ENCODE measurements at places on chromosomes 4 and X.

DNA sequence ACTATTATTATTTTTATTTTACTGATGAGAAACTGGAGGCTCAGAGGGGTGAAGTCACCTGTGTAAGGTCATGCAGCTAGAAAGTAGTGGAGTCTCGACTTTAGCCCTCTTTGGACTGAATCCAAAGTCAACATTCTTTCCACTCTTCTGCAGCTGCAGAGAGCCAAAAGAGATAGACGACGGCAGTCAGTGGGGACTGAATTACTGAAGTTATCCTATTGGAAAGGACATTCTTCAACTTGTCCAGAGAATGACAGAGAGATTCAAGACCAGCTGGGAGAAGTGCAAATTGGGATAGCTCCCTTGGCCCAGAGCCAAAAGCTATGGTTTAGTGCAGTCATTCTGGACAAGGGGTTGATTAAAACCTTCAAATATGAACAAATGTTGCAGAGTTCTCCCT lies 42.5 kb downstream of the VGLL1 start:
- DNase-seq = no peak

GRCh38 chr4:137124278-137124932 lies 407.9 kb downstream of the PCDH18 start:
- DNase-seq = peak; percentile 82

DNA sequence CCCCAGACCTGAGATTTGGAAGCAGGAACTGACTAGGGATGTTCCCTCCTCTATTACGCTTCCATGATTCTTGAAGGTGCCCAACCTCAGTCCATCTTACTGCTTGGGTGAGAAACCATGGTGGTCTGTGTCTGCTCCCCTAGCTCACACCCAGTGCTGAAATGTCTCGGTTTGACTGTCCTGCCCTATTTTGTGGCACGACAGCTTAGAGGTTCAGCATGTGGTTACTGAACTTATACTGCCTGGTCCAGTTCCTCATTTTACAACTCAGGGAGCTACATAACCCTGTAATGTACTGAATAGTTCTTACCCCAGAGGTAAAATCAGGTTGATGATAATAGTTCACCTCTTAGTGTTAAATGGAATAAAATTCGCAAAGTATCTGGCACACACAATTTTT lies 203.1 kb downstream of the RBM46 start:
- no peak for DNase-seq

DNA sequence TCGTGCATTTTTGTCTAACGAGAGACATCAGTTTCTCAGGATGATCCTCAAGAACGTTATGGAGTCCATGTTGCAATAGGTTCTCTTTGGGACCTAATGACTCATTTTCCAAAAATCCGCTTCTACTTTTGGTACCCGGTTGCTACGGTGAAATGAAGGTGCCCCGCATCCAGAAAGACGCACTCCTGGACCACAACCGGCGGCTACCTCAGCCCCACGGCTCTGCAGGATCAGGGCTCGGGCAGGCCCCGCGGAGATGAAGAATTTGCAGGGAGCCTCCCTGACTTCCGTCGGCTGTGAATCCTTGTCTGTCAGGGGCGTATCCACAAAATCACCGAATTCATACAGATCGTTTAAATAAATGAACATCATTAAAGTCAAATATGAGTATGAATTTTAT lies 15.6 kb downstream of the GTPBP6 start:
- no peak for DNase-seq

DNA sequence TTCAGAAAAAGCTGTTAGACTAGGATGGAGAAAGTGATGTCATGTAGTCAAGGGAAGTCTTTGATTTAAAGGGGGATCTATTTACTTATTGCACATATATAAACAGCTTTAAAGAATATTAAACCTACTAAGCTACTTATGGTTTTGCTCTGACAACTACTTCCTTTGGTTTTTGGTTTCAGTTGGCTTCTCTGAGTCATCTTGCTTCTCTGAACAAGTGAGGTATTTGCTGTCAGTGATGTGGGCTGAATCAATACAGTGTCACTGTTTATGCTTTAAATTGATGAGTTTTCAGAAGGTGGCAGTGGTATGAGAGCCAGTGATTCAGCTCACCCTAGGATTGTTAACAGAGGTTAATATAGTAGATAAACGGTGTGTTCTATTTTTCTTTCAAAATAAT lies 75.1 kb downstream of the CEP44 start:
- DNase-seq = peak; percentile 76

DNA sequence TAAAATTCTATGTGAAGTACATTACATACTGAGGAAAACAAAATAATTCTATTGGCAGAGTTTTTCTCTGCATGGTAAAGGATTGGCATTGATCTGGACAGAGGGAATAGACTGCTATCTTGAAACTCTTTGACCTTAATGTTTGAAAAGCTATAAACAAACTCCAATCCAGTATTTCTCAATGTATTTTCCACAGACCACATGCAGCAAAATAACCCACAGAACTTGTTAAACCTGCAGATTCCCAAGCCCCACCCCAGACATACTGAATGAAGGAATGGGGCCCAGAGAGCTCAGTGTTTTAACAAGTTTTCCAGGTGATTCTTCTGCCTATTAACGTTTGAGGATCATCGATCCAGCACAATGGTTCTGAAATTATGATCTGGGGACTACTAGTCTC lies 15.7 kb downstream of the RNF128 start:
- no peak for DNase-seq

DNA sequence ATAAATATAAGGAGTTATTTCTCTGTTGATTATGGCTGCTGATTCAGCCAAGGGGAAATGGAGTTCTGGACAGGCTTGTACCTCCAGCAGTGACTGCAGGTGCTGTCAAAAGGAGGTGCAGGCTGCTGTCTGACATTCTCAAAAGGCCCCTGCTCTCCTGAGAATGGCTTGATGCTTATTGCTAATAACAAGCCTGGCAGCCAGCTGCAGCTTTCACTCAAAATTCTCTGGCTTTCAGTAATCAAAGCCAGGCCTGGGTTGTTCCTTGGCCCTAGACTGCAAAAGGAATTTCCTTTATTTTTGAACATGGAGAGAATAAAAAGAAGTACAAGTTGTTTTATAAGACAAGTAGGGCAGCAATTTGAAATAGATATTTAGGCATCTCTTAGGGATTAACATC lies 575.9 kb downstream of the MID1IP1 start:
- DNase-seq = no peak

DNA sequence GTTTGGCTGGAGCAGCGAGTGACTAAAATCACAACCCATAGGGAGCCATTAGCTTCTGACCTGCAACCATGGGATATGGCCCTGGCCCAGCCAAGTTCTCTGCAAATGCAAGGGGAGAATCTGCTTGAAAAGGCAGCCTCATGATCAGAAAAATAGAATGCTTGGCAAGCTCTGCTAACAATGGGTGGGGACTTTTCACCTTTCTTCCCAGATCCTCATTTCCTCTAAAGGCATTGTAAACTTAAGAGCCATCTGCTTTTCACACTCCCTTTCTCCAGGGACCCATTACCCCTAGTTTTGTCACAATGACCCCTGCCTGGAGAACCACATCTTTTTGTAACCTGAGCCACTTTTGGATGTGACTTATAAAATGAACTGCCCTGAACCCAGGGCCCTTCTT lies 104.3 kb downstream of the PARM1 start:
- DNase-seq = no peak

GRCh38 chr4:73258436-73258685 lies 237 bp downstream of the ANKRD17 start:
- DNase-seq = no peak

- peak; percentile 60 for DNase-seq
Observed at GRCh38 chr4:176791591-176792325, 964 bp downstream of the VEGFC start.

All from fibroblast of skin of right quadriceps (primary cell).